ENCODE measurements at places on chromosomes 11 and 22. TPM values are rescaled to one million over a fixed set of nuclear protein-coding genes. Genes with fewer than 3 reads are reported as not detected.
A peak's percentile ranks its signal among the peaks of the same experiment; 100 is the strongest.

DNA sequence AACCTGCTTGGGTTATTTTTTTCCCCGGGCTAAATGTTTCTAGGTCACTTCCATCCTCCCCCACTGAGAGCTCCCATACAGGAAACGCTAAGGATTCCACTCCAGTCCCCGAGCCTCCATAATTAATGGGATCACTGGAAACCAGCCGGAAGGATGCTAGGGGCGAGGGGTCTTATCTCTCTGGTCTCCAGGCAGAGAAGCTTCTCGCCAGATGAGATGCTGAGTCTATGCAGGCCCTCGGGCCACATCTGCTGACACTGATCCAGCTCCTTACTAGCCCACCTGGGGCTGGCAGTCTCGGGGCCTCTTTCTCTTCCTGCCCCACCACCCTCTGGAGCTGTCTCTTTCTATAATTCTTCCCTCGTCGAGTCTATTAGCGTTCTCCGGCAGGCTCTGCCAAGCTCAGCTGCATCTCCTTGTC, 125.9 kb upstream of the SYT13 start:
- H3K36me3 ChIP-seq: no peaks in the 10 kb centered on the region
- no peak for DNase-seq
- H3K27me3 ChIP-seq: peaks cover 44% of the 10 kb centered on the region
- no peak overlapping the region for H3K27ac ChIP-seq
- no peak overlapping the region for H3K4me3 ChIP-seq
- H3K4me1 ChIP-seq: no peaks in the 10 kb centered on the region

DNA sequence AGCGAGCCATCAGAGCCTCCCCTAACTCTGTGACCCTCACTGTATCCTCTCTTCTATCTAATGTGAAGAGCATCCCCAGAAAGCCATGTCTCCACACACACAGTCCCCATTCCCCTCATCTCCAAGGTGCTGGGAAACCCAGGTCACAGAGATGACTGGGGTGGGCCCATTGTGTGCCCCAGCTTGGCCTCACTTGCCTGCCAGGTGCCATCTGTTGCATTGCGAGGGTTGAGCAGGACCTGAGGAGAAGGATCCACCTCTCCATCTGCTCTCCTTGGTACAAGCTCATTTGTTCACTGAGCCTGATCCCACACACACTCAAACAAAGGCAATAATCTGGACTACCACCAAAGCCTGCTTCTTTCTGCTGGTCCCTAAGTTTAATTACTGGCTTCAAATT, 118.8 kb downstream of the SPATA19 start:
- H3K27me3 ChIP-seq: no peaks in the 10 kb centered on the region
- DNase-seq: no peak
- H3K4me3 ChIP-seq: no peak overlapping the region
- no peak overlapping the region for H3K27ac ChIP-seq
- no peaks in the 10 kb centered on the region for H3K4me1 ChIP-seq

DNA sequence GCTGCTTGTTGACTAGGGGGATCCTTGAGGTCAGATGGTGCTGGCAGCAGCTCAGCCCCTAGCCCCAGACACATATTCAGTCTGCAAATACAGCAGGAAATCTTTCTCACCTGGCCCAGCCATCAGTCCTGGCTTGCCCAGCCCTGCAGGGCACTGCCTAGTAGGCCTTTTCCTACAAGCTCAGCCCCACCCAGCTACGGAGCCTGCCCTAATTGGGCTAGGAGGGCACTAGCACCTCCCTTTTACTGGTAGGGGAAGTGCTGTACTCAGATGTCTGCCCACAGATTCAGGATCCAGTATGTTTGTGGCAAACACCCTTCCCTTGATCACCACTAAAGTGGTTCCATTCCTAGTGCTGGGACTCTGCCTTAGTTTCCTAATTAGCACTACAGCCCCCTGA, 257.1 kb upstream of the CADM1 start:
- H3K4me3 ChIP-seq: no peak overlapping the region
- DNase-seq: no peak
- no peaks in the 10 kb centered on the region for H3K4me1 ChIP-seq

DNA sequence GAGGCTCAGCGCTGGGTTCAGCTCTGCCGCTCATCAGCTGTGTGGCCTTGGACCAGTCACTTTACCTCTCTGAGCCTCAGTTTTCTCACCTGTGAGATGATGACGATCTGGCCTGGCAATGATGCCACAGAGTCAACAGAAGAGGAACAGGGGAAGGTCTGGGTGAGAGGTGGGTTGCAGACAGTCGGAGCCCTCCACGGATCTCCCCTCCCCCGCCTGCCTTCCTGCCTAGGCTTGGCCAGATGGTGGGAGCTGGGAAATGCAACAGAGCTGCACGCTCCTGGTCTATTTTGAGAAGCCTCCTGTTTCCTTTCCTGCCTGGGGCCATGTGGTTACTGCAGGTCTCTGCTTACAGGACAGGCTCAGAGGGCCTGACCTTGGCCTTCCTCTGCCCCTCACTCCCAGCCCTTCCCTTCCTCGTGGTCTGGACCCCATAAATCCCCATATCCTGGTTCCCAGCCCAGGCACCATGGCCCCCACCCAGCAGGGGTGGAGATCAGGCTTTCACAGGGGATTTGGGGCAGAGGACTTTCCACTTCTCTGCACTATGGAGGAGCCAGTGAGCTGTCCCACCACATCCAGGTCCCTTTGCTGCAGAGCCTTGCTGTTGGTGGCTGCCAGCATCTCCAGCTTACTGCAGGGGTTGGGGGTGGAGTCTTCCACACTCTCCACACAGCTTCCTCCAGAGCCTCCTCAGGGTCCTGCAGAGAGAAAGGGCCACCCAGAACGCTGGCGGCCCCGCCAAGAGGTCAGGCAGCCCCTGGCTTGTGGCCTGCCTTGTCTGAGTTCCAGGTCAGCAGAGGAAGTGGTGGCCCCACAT, 46.9 kb downstream of the C11orf96 start:
- H3K4me3 ChIP-seq: no peak overlapping the region
- no peak overlapping the region for H3K27ac ChIP-seq
- no peaks in the 10 kb centered on the region for H3K4me1 ChIP-seq

GRCh38 chr22:39833093-39833492, 60.5 kb downstream of the ENTHD1 start:
- no peaks in the 10 kb centered on the region for H3K36me3 ChIP-seq
- H3K27ac ChIP-seq: no peak overlapping the region
- H3K27me3 ChIP-seq: peaks cover 44% of the 10 kb centered on the region

The C11orf65 gene
- 0.61 TPM for total RNA-seq

- peaks cover 2% of the 10 kb centered on the region for H3K36me3 ChIP-seq
- no peaks in the 10 kb centered on the region for H3K4me1 ChIP-seq
- no peaks in the 10 kb centered on the region for H3K27me3 ChIP-seq
- DNase-seq: no peak
Observed at GRCh38 chr22:24471570-24471969, 23.6 kb upstream of the UPB1 start.

GRCh38 chr11:1959786-1960185, 12.7 kb downstream of the MRPL23 start:
- DNase-seq: peak; percentile 33
- H3K4me1 ChIP-seq: no peaks in the 10 kb centered on the region
- no peak overlapping the region for H3K27ac ChIP-seq
- no peaks in the 10 kb centered on the region for H3K27me3 ChIP-seq
- no peaks in the 10 kb centered on the region for H3K36me3 ChIP-seq

- H3K4me1 ChIP-seq: no peaks in the 10 kb centered on the region
- no peak overlapping the region for H3K27ac ChIP-seq
- H3K27me3 ChIP-seq: no peaks in the 10 kb centered on the region
- no peak overlapping the region for H3K4me3 ChIP-seq
- H3K36me3 ChIP-seq: no peaks in the 10 kb centered on the region
- DNase-seq: no peak
Observed at GRCh38 chr11:82012276-82012675, 721.4 kb downstream of the FAM181B start.

DNA sequence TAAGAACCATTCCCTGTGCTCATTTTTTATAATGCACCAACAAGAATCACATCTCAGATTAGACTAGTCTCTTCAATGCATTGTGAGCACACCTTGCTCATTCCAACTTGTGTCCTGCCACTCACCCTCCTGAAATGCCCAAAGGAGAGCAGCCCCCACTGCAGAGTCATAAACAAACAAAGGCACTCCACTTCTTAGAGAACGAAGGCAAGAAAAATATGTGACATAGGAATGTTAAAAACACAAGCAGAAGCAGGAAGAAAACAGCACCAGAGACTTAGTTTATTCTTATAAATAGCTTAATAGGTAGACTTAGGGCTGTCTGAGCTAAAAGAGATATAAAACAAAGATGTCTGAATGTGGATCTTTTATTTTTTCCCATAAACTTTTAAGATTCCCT, 57.2 kb downstream of the GUCY1A2 start:
- no peaks in the 10 kb centered on the region for H3K36me3 ChIP-seq
- H3K27ac ChIP-seq: no peak overlapping the region
- no peaks in the 10 kb centered on the region for H3K4me1 ChIP-seq

GRCh38 chr22:25399649-25400151, 164.8 kb upstream of the GRK3 start:
- peaks cover 5% of the 10 kb centered on the region for H3K36me3 ChIP-seq
- no peak for DNase-seq
- H3K4me1 ChIP-seq: peaks cover 67% of the 10 kb centered on the region
- no peak overlapping the region for H3K27ac ChIP-seq
- H3K4me3 ChIP-seq: no peak overlapping the region
- H3K27me3 ChIP-seq: no peaks in the 10 kb centered on the region

- no peaks in the 10 kb centered on the region for H3K27me3 ChIP-seq
- no peaks in the 10 kb centered on the region for H3K36me3 ChIP-seq
Observed at GRCh38 chr11:109405671-109406070, 16.3 kb upstream of the C11orf87 start.

GRCh38 chr11:33377412-33378370, 120.5 kb downstream of the HIPK3 start:
- no peak overlapping the region for H3K27ac ChIP-seq
- no peak for DNase-seq
- H3K4me1 ChIP-seq: no peaks in the 10 kb centered on the region

GRCh38 chr11:23632293-23632692, 772.0 kb upstream of the CCDC179 start:
- no peak for DNase-seq
- H3K27ac ChIP-seq: no peak overlapping the region
- H3K4me3 ChIP-seq: no peak overlapping the region
- H3K4me1 ChIP-seq: no peaks in the 10 kb centered on the region
- no peaks in the 10 kb centered on the region for H3K36me3 ChIP-seq

GRCh38 chr11:33399421-33399820, 142.2 kb downstream of the HIPK3 start:
- H3K4me3 ChIP-seq: no peak overlapping the region
- no peak for DNase-seq
- H3K27ac ChIP-seq: no peak overlapping the region
- no peaks in the 10 kb centered on the region for H3K4me1 ChIP-seq
- no peaks in the 10 kb centered on the region for H3K36me3 ChIP-seq
- H3K27me3 ChIP-seq: peaks cover 7% of the 10 kb centered on the region

- H3K4me3 ChIP-seq: no peak overlapping the region
- no peak for DNase-seq
- H3K27ac ChIP-seq: no peak overlapping the region
- H3K4me1 ChIP-seq: no peaks in the 10 kb centered on the region
Observed at GRCh38 chr11:69569306-69570200, 71.4 kb upstream of the CCND1 start.

DNA sequence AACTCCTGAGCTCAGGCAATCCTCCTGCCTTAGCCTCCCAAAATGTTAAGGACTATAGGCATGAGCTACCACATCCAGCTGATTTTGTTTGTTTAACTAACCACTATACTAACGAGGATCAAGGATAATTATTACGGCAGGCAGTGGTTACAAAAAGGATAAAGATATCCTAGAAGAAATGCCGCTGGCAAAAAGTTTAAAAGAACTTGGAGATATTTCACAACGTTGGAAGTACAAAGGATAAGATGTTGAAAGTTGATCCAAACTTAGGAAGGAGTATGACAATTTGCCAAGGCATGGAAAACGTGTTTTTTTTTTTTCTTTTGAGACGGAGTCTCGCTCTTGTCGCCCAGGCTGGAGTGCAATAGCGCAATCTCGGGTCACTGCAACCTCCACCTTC, 13.4 kb downstream of the AP5B1 start:
- H3K27me3 ChIP-seq: peaks cover 3% of the 10 kb centered on the region
- no peak for DNase-seq
- H3K4me3 ChIP-seq: no peak overlapping the region
- H3K4me1 ChIP-seq: peaks cover 8% of the 10 kb centered on the region

- H3K4me1 ChIP-seq: no peaks in the 10 kb centered on the region
- H3K27ac ChIP-seq: no peak overlapping the region
- no peak for DNase-seq
- H3K36me3 ChIP-seq: no peaks in the 10 kb centered on the region
- H3K4me3 ChIP-seq: no peak overlapping the region
- H3K27me3 ChIP-seq: peaks cover 16% of the 10 kb centered on the region
Observed at GRCh38 chr22:30514252-30514651, 8.8 kb upstream of the SEC14L4 start.

The OR8B8 gene
- not detected for total RNA-seq

DNA sequence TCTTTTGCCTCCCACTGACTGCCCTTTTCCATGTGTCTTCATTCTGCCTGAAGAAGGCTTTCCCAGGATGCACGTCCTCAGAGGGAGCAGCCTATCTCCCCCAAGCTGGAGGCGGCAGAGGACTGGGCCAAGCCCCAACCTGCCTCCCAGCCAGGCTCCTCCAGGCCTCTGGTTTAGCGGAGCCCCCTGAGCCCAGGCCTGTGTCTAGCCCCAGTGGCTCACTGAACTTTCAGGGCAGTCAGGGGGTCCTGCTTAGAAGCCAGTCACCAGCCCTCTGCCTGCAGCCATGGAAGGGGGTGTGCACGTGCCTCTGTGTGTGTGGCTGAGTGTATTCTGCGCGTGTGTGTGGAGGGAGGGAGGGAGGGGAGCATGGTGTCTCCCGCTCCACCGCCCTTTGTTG, 10.4 kb upstream of the GRK2 start:
- no peaks in the 10 kb centered on the region for H3K27me3 ChIP-seq
- no peak for DNase-seq
- H3K4me1 ChIP-seq: peaks cover 48% of the 10 kb centered on the region
- H3K27ac ChIP-seq: no peak overlapping the region
- peaks cover 45% of the 10 kb centered on the region for H3K36me3 ChIP-seq

The GGT5 gene
- total RNA-seq: not detected

DNA sequence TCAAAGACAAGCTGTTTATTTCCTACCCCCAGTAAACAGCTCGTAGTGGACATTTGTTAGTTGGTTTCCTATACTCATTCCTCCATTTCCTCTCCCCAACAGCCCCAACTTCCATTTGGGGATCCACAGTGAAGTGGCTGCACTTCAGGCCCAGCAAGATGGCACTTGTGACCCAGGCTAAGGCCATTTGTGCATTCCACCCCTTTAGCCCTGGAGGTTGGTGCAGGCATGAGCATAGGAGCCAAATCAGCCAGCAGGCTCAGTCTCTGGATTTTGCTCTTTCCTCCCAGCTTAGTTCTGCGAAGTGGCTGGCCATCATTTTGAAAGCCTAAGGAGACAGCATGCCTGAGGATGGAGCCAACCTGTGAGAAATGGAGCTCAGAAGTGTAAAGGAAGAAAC, 122.9 kb downstream of the MPPED2 start:
- no peak for DNase-seq
- no peak overlapping the region for H3K4me3 ChIP-seq
- no peaks in the 10 kb centered on the region for H3K27me3 ChIP-seq
- H3K4me1 ChIP-seq: peaks cover 1% of the 10 kb centered on the region
- H3K27ac ChIP-seq: no peak overlapping the region
- no peaks in the 10 kb centered on the region for H3K36me3 ChIP-seq
